ENCODE measurements at places on chromosomes 3 and 15.

DNA sequence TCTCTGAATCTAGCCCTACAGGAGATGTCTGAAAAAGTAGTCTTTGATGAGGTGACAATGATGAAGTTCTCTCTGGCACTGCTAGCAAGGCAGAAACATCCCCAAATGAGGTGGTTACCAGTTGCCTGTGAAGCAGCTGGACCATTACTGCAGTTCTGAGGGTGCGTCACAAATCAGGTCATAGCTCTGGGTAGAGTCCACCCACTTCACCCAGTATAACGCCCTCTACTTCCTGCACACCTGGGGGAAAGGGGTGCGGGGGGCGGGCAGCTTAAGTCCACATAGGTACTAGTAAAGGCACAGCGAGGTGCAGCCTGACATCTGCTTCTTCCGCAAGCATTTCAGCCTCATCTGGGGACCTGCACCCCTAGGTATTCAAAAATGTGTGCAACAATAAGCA is 13.4 kb upstream of the SATB1 start:
- peak overlapping the region; percentile 54 for H3K4me3 ChIP-seq
- H3K4me1 ChIP-seq: peaks cover 99% of the 10 kb centered on the region
- peaks cover 1% of the 10 kb centered on the region for H3K27me3 ChIP-seq

GRCh38 chr3:111906656-111907055 is 47.6 kb downstream of the PHLDB2 start:
- no peak for DNase-seq
- H3K27me3 ChIP-seq: no peaks in the 10 kb centered on the region
- H3K4me3 ChIP-seq: no peak overlapping the region
- peaks cover 20% of the 10 kb centered on the region for H3K4me1 ChIP-seq
- H3K27ac ChIP-seq: no peak overlapping the region

DNA sequence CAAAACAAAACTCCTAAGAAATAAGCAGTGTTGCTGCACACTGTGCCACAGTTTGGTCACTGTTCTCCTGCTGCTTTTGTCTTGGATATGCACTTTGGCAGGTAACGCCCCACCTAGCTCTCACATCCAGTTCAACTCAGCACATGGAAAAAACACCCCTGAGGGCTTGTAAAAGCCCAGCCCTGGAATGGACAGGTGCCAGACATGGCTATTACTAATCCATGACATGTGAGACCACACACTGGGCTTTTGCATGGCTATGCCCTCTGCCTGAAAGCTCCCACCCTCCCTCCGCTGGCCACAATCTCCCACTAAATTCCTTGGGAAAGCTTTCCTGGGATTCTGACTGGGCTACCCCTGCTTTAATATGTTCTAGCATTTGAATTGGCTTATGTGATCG is 24.7 kb upstream of the ZBED2 start:
- peaks cover 14% of the 10 kb centered on the region for H3K36me3 ChIP-seq
- peaks cover 36% of the 10 kb centered on the region for H3K4me1 ChIP-seq
- peak overlapping the region; percentile 53 for H3K27ac ChIP-seq
- DNase-seq: no peak
- no peak overlapping the region for H3K4me3 ChIP-seq

DNA sequence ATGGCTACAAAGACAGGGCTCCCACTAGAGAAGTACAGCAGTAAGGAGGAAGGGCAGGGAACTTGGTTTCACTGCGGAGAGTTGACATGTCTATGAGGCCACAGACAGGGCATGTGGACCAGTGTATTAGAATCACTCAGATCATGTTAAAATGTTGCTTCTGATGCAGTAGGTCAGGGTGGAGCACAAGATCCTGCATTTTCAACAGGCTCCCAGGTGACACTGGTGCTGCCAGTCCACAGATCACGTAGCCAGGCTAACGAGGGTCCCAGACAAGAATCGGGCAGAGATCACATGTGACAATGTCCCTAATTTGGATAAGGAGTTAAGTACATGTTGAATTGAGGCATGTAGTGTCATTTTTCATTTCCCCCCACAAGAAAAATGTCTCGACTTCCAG is 73.6 kb downstream of the SPSB4 start:
- peaks cover 18% of the 10 kb centered on the region for H3K4me1 ChIP-seq
- DNase-seq: no peak
- H3K27me3 ChIP-seq: peaks cover 11% of the 10 kb centered on the region
- no peak overlapping the region for H3K27ac ChIP-seq
- H3K4me3 ChIP-seq: no peak overlapping the region

- H3K4me1 ChIP-seq: no peaks in the 10 kb centered on the region
- no peak overlapping the region for H3K27ac ChIP-seq
- no peak for DNase-seq
- H3K4me3 ChIP-seq: no peak overlapping the region
Observed at GRCh38 chr3:42517117-42517516, 14.7 kb downstream of the VIPR1 start.

- H3K27me3 ChIP-seq: peaks cover 2% of the 10 kb centered on the region
- no peaks in the 10 kb centered on the region for H3K4me1 ChIP-seq
- DNase-seq: no peak
- no peak overlapping the region for H3K4me3 ChIP-seq
Observed at GRCh38 chr3:64898941-64899340, 211.1 kb upstream of the ADAMTS9 start.

GRCh38 chr3:195270817-195271409 is at the start of gene XXYLT1:
TSS of gene XXYLT1 (minus strand) at chr3:195271159. CDS start at chr3:195271058, 101 bp downstream.
- DNase-seq: peak; percentile 89
- H3K4me1 ChIP-seq: peaks cover 24% of the 10 kb centered on the region
- H3K4me3 ChIP-seq: peak within 1 kb of the TSS; percentile 90

GRCh38 chr15:23566071-23566554 is 639 bp downstream of the MKRN3 start:
- no peaks in the 10 kb centered on the region for H3K27me3 ChIP-seq
- H3K27ac ChIP-seq: no peak overlapping the region
- no peak for DNase-seq

DNA sequence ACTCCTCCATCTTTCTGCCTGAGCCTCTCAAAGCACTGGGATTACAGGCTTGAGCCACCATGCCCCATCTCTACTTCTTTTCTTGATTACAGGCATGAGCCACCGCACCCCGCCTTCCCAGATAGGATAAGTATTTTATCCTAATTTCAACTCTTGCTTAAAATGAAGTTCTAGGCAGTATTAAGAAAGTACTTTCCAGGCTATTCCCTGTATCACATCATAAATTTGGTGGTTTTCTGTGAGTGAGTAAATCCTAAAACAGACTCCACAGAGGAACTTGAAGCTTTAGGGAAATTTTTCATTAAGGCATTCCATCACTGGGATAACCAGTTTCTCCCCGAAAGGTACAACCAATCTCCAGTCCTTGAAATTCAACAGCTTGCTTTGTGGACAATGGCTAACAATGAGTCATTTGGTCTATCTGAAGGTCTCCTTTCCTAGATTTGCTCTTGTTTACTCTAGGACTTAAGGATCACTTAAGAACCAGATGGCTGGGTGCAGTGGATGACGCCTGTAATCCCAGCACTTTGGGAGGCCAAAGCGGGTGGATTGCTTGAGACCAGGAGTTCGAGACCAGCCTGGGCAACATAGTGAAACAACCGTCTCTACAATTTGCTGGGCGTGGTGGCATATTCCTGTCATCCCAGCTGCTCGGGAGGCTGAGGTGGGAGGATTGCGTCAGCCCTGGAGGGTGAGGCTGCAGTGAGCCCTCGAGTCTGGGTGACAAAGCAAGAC is 49.7 kb upstream of the SKIL start:
- no peaks in the 10 kb centered on the region for H3K4me1 ChIP-seq
- no peak overlapping the region for H3K27ac ChIP-seq
- peaks cover 4% of the 10 kb centered on the region for H3K36me3 ChIP-seq
- peaks cover 2% of the 10 kb centered on the region for H3K27me3 ChIP-seq
- DNase-seq: no peak

GRCh38 chr3:126540342-126540849 is 16.4 kb downstream of the CHST13 start:
- no peak overlapping the region for H3K27ac ChIP-seq
- DNase-seq: no peak
- H3K4me1 ChIP-seq: no peaks in the 10 kb centered on the region

- H3K4me1 ChIP-seq: peaks cover 22% of the 10 kb centered on the region
- H3K27me3 ChIP-seq: no peaks in the 10 kb centered on the region
- H3K36me3 ChIP-seq: no peaks in the 10 kb centered on the region
- no peak overlapping the region for H3K27ac ChIP-seq
Observed at GRCh38 chr3:23116081-23116837, 86.9 kb upstream of the UBE2E2 start.

DNA sequence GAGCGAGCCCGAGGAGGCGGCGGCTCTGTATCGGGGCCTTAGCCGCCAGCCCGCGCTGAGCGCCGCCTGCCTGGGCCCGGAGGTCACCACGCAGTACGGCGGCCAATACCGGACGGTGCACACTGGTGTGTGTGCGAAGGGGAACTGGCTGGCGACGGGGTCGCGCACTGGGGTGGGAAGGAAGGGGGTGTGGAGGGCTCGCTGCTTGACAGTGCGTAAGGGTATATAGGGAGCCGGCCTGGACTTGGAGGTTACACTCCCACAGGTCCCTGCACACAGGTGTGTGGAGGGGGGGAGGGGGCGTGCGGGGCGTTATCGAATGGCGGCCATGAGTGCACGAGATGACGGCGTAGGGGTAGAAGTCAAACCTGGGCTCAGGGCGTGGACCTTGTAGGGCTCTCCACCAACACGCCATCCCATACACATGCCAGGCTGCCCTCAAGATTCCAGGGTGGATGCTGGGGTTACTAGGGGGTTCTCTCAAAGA is 389 bp downstream of the APEH start:
- peak overlapping the region; percentile 97 for H3K27ac ChIP-seq
- H3K4me3 ChIP-seq: peak overlapping the region; percentile 93

GRCh38 chr3:115092220-115092791 is 54.8 kb downstream of the ZBTB20 start:
- H3K27ac ChIP-seq: no peak overlapping the region
- H3K36me3 ChIP-seq: no peaks in the 10 kb centered on the region
- H3K27me3 ChIP-seq: no peaks in the 10 kb centered on the region
- H3K4me3 ChIP-seq: no peak overlapping the region
- DNase-seq: peak; percentile 33

DNA sequence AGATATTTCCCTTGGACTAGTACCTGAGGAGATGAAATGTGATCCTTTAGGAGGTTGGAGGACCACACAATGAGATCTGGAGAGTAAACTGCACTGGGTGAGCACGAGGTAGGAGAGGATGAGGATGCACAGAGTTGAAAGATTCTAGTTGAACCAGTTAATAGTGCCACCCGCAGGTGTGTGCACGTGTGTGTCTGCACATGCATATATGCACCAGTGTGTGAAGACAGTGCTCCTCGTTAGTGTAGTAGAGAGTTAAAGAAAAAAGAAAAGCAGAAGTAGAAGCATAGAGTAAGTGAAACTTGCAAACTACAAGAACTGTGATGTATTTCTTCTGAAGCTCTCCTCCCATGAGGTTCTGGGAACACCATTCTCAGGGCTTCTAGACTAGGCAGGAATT is 8.4 kb downstream of the MED12L start:
- H3K4me1 ChIP-seq: no peaks in the 10 kb centered on the region
- no peak overlapping the region for H3K27ac ChIP-seq
- peaks cover 5% of the 10 kb centered on the region for H3K27me3 ChIP-seq

- H3K4me3 ChIP-seq: peak overlapping the region; percentile 69
- H3K27me3 ChIP-seq: peaks cover 39% of the 10 kb centered on the region
- no peak overlapping the region for H3K27ac ChIP-seq
- DNase-seq: no peak
Observed at GRCh38 chr3:154119951-154120350, 1.2 kb upstream of the ARHGEF26 start.

DNA sequence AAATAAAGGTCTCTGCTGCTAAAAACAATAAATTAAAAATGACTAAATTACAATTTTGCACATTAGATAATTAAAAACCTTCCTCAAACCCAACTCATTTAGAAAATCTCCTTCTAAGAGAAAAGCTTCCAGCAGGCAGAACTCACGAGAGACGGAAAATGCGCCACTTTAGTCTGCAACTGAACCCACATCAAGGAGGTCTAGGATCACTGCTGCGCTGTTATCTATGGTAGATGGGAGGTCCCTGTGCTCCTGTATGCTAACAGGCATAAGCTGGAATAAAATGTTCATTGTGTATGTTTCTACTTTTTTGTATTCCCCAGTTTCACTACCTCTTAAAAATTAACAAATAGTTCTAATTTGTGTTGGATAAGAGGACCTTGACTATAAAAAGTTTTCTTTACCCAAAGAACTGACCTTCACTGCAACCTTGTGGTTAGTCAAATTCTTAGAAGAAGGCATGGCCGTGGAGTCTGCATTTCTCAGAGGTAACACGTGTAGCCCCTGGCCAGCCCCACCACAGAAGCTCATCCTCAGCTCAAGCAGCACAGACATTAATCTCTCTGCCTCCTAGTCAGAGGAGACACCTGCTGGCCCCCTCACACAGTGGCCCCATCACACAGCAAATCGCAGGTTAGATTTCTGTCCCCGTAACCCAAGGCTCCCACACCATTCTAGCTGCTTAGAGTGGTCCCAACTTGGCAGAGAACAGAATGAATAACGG is 22.3 kb downstream of the STIMATE start:
- H3K4me1 ChIP-seq: peaks cover 42% of the 10 kb centered on the region
- H3K36me3 ChIP-seq: peaks cover 4% of the 10 kb centered on the region
- no peak overlapping the region for H3K27ac ChIP-seq

- no peaks in the 10 kb centered on the region for H3K36me3 ChIP-seq
- DNase-seq: no peak
- no peak overlapping the region for H3K27ac ChIP-seq
- peaks cover 4% of the 10 kb centered on the region for H3K27me3 ChIP-seq
Observed at GRCh38 chr3:31960793-31961431, 20.1 kb downstream of the OSBPL10 start.

GRCh38 chr3:178186666-178187065 is 349.6 kb upstream of the KCNMB2 start:
- no peak overlapping the region for H3K4me3 ChIP-seq
- no peak overlapping the region for H3K27ac ChIP-seq
- DNase-seq: no peak
- no peaks in the 10 kb centered on the region for H3K36me3 ChIP-seq
- no peaks in the 10 kb centered on the region for H3K4me1 ChIP-seq

GRCh38 chr3:150972366-150973071 is at the start of gene CLRN1:
TSS of gene CLRN1 (minus strand) at chr3:150972727. CDS start at chr3:150972708, 19 bp downstream.
- H3K4me3 ChIP-seq: no peak within 1 kb of the TSS
- H3K27ac ChIP-seq: no peak within 1 kb of the TSS
- no peaks in the 10 kb centered on the region for H3K4me1 ChIP-seq
- no peak for DNase-seq
- no peaks in the 10 kb centered on the region for H3K36me3 ChIP-seq
- peaks cover 3% of the 10 kb centered on the region for H3K27me3 ChIP-seq

- no peak overlapping the region for H3K4me3 ChIP-seq
- peaks cover 2% of the 10 kb centered on the region for H3K27me3 ChIP-seq
- H3K4me1 ChIP-seq: peaks cover 23% of the 10 kb centered on the region
- peaks cover 10% of the 10 kb centered on the region for H3K36me3 ChIP-seq
- no peak overlapping the region for H3K27ac ChIP-seq
Observed at GRCh38 chr3:47004369-47005211, 25.1 kb downstream of the NBEAL2 start.

GRCh38 chr3:55963601-55964000 is 476.5 kb upstream of the WNT5A start:
- no peaks in the 10 kb centered on the region for H3K4me1 ChIP-seq
- no peak for DNase-seq
- no peak overlapping the region for H3K4me3 ChIP-seq
- no peaks in the 10 kb centered on the region for H3K36me3 ChIP-seq
- no peak overlapping the region for H3K27ac ChIP-seq

- no peaks in the 10 kb centered on the region for H3K36me3 ChIP-seq
- peaks cover 3% of the 10 kb centered on the region for H3K27me3 ChIP-seq
- H3K27ac ChIP-seq: no peak overlapping the region
- no peak for DNase-seq
Observed at GRCh38 chr3:40143283-40144090, 166.0 kb upstream of the EIF1B start.

GRCh38 chr3:127182848-127183714 is 9.8 kb upstream of the PRR23E start:
- no peaks in the 10 kb centered on the region for H3K4me1 ChIP-seq
- peaks cover 3% of the 10 kb centered on the region for H3K27me3 ChIP-seq
- DNase-seq: no peak
- H3K36me3 ChIP-seq: no peaks in the 10 kb centered on the region
